T-helper 2 cell treated with Interferon-gamma antibody and Interleukin-4, amounts not matched to agents 5 μg/mL and 100 μg/mL, for 36 hours (primary cell): ENCODE measurements at places on chromosomes 7 and 10.

DNA sequence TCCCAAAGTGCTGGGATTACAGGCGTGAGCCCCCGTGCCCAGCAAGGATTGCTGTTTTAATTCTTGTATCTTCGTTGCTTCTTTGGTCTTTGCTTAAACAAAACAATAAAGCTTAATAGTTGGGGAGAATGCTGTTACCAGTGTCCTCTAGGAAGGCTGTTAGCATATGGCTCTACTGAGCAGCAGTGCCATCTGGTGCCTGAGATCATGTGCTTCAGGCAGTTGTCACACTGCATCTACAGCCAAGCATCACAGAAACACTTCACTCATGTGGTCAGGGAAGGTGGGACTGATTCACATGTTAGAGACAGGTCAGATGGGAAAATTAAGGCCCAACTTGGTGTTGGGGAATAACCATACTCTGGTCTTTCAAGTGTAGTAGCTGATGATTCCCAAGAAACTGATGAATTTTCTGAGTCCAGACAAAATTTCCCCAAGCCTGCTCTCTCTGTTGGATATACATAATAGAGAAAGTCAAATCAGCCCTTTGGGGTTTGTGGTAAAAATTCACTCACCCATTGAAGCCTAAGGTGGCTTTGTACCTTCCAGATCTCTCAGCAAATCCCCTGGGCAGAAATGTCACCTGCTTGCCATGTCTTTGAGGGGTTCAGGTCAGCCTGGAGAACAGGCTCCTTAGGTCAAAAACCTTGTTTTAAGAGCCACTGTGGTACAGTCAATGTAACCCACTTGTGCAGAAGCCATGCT lies 28.4 kb downstream of the UBE2D4 start:
- no peak for DNase-seq

DNA sequence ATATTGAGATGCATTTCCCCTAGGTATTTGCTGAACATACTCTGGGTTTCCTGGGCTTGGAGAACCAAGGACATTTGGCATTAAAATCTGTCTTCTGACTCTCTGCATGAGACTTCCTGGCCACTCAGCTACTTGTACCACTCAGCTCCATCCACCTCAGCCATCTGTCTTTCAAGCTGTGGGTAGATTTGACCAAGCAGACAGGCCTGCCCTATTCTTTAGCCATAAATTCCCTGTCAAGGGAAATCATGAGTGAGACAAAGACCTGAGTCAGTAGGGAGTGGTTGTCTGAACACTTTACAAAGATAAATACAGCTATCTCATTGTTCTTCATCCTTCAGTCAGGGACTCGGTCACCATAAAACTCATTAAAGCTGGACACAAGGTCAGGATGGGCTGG lies 399.1 kb downstream of the GPAM start:
- no peak for DNase-seq

DNA sequence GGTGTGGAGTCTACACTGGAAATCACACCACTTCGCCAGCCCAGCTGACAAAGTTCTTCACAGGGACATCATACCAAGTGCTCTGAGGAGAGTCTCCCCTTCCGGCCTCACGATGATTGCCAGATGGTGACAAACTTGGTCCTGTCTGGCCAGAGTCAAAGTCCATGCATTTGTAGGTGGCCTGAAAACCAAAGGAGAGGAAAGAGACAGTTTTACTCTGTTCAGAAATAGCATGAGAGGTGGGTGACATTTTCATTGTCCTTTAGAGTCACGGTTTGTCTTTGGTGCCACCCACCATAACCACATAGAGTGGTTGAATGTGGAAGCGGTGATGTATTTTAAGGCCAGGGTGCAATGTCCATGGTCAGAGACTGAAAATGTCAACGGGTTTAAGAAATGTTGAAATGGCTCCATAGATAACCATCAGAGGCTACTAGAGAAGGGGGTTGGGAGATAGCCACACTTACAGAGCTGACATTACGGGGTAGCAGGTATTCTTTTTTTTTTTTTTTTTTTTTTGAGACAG lies 33.0 kb downstream of the BTBD16 start:
- DNase-seq, result no peak

GRCh38 chr10:21257919-21258318 lies 267.6 kb downstream of the SKIDA1 start:
- DNase-seq, result no peak

GRCh38 chr10:129418496-129419225 lies 48.4 kb upstream of the MGMT start:
- DNase-seq, result no peak

- DNase-seq, result no peak
These were observed 54.1 kb downstream of the ZNF248 start for GRCh38 chr10:37803269-37803668.

- peak; percentile 67 for DNase-seq
These were observed 103.5 kb upstream of the FAM3C start for GRCh38 chr7:121499624-121500023.

DNA sequence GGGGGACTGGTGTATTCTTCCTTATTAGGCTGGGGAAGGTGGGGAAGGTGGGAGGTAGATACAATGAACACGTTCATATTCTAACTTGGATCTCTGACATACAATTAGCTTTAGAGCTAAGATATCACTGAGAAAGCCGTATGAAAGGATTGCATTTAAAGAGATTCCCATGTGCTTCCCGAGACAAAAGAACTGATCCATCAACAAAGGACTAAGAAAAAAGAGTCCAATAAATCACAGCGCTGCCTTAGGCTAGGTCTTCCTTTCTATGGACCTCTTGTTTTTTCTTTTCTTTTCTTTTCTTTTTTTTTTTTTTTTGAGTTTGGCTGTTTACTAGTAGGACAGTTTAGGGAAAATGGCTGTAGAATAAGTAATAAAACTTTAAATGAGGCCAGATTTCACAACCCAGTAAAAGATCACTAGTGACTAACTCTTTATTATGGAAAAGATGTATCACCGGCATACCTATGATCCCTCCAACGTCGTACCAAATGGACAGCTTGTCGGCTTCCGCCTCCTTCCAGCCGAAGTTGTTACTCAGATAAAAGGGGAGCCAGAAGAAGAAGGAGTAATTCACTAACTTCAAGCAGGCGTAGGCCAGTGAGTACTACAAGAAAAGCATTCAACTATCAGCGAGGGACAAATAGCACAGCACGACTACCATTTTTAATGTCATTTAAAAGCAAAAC lies 50.0 kb downstream of the SLC37A3 start:
- no peak for DNase-seq

DNA sequence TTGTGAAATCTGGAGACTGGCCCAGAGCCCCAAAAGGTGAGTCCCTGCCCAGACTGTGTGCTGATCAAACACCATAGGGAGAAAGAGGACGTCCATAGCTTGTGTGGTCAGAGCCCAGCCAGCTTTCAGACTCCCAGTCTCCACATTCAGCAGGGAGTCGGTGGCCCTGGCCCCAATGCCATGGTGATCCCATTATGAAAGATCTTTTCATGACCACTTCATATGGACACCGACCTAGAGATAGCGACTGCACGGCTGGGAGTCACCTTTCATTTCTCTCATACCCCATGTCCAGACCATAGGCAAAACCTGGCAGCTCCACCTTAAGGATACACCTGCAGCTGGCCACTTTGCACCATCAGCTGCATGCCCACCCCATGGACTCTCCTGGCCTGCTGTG lies 126.4 kb downstream of the ARHGAP22 start:
- no peak for DNase-seq

DNA sequence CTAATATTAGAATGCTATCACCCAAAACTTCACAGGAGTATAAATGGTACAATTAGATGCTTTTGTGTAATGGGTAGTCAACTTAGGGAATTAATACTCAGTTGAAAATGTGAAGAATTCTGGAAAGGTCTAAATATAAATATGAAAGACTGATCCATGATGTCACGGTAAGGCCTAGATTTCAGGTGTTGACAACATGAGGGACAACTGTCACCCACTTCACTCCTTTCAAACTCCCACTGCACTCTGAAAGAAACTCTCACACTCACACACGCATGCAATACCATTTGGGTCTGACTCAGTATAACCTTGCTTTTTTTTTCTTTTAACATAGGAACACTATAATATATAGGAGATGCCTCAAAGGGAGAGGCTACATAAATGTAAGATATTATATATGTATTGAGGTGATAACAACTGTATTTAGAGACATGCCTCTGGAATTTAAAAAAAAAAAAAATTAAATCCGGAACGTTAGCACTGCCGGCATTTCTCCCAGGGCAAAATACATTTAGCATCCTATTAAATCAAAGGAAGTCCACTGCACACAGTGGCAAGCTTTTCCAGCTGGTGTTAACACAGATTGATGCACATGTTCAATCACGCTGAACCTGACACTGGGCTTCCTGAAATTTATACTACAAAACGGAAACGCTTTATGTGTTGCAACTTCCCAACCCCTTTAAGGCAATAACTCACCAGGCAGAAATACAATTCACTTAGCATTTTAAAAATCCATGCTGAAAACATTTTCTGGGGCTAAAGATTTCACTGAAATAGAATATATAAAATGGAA lies 74.9 kb downstream of the RSU1 start:
- DNase-seq, result no peak

GRCh38 chr7:16409777-16410176 lies 11.6 kb downstream of the CRPPA start:
- DNase-seq, result no peak

- DNase-seq, result no peak
These were observed 57.0 kb downstream of the ZNF277 start for GRCh38 chr7:112263519-112263918.

DNA sequence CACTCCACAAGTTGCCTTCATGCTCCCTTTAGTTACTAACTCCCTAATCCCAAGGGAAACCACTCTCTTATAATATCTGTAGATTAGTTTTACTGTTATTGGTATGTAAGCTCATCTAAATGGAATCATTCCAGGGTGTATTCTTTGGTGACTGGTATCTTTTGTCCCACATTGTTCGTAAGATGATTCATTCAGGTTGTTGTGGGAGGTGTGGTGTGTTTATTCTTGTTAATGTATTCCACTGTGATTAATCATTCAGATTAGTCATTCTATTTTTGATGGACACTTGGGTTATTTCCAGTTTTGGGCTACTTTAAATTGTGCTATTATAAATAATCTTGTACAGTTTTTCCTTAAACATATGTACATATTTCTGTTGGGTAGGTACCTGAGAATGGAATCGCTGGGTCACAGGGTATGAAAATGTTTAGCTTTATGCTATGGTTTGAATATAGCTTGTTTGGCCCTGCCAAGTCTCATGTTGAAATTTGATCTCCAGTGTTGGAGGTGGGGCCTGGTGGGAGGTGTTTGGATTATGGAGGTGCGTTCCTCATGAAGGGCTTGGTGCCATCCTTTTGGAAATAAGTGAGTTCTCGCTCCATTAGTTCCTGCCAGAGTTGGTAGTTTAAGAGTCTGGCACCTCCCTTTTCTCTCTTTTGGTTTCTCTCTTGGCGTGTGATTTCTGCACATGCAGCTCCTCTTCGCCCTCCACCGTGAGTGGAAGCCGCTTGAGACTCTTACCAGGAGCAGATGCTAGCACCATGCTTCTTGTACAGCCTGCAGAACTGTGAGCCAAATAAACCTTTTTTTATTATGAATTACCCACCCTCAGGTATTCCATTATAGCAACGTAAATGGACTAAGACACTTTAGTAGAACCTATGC lies 13.8 kb downstream of the BTRC start:
- DNase-seq, result no peak

DNA sequence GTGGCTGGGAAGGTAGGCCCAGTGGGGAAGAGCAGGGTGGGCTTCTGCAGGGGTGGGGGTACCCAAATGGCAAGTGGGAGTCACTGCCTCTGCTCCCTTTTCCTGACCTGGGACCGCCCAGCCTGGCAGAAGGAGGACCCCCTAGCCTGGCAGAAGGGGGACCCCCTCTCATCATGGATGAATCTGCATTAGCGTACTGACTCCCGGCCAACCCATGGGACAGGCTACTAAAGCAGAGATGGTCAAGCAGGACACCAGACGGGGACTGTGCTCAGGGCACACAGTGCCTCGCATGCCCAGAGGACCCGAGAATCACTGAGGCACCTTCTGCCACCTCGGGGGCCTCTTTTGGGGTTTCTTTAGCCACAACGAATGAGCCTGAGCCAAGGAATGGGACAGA lies 577.5 kb downstream of the GLRX3 start:
- DNase-seq, result no peak

DNA sequence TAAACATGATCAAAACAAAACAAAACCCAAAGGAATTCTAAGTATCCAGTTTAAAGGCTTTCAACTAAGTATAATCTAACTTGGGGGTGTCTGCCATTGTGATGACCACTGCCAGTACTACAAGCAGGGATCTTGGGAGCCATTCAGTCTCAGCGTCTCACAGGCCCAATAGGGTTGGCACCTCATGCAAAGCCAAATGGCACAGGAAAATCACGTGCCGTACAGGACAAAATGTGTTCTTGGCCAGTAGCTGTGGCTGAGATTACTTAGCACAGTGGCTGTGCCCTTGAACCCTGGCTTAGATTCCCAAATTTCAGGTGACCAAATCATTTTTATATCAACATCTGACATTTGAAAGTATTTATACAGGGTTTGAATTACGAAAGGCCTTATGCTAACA lies 50.0 kb downstream of the DLD start:
- DNase-seq, result no peak

DNA sequence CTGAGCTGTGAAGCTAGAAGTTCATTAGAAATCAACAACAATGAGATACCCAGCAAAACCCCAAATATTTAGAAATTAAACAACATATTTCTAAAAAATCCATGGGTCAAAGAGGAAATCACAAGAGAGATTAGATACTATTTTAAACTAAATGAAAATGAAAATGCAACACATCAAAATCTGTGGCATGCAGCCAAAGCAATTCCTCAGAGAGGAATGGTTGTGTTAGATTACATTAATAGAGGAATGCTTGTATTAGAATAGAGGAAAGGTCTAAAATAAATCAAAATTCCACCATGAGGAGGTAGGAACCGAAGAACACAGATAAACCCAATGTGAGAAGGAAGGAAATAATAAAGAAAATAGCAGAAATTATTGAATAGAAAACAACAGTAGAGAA lies 642.1 kb upstream of the GALNT17 start:
- no peak for DNase-seq

DNA sequence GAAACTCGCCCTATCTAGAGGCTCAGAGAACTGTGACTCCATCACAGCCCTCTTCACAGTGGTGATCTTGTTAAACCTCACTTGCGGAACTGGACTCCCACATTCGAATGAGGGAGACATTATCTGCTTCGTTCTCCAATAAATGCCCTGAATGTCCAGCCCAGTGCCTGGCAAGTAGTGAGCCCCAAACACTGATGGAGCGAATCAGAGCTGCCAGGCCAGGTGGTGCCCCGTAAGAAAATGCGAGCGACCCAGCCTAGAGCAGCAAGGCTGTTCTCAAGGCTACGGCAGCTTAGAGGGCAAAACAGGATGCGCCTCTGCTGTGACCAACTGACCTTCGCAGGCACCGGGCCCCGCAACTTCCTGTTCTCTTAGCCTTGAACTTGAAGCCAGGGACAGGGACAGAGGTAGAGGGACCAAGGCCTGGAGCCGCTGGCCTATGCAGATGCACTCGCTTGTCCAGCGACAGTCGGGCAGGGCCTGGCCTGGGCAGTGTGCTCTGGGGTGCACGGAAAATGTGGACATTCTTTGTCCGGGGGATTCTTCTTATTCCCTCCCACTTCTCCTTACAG lies 217.6 kb downstream of the TCERG1L start:
- DNase-seq, result no peak

- DNase-seq, result no peak
These were observed 5.6 kb upstream of the GIMAP8 start for GRCh38 chr7:150444674-150445365.

- no peak for DNase-seq
These were observed 57.3 kb downstream of the HELLS start for GRCh38 chr10:94602729-94603515.
